ENCODE measurements at places on chromosomes 12 and 14. TPM values are rescaled to one million over a fixed set of nuclear protein-coding genes. Genes with fewer than 3 reads are reported as not detected.

AQP6 gene
- total RNA-seq = not detected

CEBPE gene
- not detected for total RNA-seq

LTB4R2 gene
- 5.3 TPM for total RNA-seq

ATG101 gene
- total RNA-seq = 35.6 TPM

FSCB gene
- not detected for total RNA-seq

PPP1R1A gene
- total RNA-seq = not detected

TAS2R9 gene
- total RNA-seq = not detected

MYH6 gene
- not detected for total RNA-seq

GPR65 gene
- total RNA-seq = under 0.01 TPM

KCNA1 gene
- total RNA-seq = 1.8 TPM

BATF gene
- not detected for total RNA-seq
